H7 (cell line): ENCODE measurements at places on chromosomes 2 and 18.

DNA sequence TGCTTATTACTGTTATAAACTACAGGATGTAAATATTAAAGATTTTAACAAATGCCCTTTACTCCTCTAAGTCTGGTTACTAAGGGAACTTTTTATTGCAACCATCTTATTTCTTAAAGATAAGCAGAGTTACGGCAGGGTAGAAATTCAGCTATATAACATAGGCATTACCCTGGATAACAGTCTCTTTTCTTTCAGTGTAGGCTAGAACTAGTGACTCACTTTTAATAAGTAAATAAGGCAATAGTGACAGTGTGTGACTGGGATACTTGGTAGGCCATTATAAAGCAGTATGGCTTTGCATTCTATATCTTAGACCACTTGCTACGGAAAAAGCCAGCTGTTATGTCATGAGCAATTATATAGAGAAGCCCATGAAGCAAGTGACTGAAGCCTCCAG is 1041.0 kb upstream of the NRXN1 start:
- DNase-seq = no peak

GRCh38 chr2:109189751-109190150 is 60.7 kb downstream of the SH3RF3 start:
- DNase-seq = no peak

DNA sequence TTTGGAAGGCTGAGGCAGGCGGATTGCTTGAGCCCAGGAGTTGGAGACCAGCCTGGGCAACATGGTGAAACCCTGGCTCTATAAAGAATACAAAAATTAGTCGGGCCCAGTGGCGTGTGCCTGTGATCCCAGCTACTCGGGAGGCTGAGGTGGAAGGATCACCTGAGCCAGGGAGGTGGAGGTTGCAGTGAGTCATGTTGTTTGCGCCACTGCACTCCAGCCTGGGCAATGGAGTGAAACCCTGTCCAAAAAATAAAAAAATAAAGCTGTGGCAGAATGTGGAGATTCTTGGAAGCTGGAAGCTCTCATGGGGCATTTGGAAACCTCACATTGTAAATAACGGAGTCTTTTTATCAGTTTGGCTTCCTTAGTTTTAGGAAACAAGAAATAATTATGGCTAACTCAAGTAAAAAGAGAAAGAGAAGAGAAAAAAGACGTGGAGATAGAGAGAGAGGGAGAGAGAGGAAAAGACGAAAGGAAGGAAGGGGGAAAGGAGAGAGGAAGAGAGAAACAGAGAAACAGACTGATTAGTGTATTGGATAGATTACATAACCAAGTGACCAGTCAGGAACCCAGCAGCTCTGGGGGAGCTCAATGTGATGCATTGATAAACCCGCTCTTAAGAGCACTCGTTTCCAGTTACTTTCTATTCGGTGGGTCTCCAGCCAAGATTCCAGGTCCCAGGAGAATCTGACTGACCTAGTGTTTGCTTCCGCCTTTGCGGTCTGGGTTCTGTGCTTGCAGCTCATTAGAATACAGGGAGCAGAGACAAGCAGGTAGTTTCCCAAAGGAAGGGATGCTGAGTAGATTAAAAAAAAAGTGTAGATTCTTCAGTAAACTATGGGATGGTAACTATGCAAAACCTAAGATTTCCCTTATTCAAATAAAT is 1.1 kb upstream of the SPAST start:
- peak; percentile 61 for DNase-seq

GRCh38 chr2:188675391-188676009 is 298.7 kb upstream of the COL3A1 start:
- no peak for DNase-seq

DNA sequence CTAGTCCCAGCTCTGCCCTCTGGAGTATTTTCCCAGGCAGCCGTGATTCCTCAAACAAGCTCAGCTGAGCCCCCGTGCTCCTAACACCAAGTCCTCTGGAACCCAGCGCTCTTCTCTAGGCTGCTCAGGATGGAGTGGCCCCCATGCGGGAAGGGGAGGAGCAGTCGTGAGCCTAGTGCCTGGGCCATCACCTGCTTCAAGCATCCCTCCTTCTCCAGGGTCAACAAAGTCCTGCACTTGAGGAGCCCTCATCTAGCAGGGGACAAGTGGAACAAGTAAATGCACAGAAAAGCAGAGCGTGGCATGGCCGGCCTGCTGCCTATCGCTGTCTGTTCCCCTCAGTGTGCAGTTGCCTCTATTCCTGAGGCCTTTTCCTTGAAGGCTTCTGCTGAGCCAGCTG is 168.6 kb downstream of the INHBB start:
- DNase-seq = peak; percentile 45

GRCh38 chr2:1716441-1716840 is 27.9 kb downstream of the PXDN start:
- DNase-seq = peak; percentile 17

- no peak for DNase-seq
Measured at GRCh38 chr2:13968811-13969210, 663.7 kb upstream of the LRATD1 start.

GRCh38 chr2:46770622-46771021 is 145.0 kb downstream of the MCFD2 start:
- DNase-seq = no peak

DNA sequence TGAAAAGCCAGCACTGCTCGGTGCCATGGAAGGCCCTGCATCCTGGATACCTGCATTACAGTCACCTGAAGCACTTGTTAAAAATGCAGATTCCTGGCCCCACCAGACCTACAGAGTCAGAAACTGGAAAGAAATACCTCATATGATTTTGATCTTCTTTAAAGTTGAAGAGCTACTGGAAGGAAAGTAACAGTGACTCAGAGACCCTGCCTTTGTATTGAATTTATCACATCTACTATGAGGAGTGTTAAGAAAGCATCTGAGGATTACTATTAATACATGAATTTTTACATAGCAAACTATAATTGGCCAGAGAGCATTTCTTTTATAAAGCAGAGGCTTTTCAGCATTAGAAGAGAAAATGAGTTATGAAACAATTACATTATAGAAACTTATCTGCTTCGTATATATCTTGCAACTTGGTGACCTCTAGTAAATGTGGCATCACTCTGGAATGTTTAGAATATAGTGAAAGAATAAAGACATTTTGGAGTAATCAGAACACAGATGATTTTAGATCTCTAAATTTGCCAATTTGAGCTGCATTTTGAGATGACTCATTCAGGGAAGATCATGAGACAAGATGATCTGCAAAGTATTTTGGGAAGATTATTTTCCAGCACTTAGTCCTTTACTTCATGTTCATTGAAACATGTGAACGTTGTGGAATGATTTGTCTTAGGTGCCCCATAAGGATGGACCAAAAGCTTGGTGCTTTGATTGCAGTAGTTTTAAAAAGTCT is 12.2 kb downstream of the PTPRM start:
- DNase-seq = no peak

DNA sequence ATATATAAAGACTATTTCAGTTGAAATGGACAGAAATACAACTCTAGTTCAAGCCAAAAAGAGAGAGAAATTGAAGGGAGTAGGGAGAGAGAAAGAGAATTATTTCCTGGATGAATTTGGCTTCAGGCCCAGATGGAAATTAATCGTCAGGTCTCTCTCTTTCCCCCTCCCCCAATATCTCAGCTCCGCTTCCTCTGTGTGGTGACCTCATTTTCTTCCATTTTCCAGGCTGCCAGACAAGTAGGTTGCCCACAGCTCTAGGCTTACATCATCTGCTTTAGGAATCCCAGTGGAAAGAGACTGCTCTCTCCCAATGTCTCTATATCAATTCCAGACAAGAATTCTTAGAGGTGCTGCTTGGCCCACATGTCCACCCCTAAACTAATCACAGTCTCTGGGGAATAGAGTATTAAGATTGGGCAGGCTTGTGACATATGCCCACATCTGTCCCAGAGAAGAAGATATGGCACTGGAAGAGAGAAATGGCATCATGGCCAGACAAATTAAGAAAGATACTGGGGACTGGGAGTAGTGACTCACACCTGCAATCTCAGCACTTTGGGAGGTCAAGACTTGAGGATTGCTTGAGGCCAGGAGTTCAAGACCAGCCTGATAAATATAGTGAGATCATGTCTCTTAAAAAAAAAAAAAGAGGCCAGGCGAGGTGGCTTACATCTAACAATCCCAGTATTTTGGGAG is 37.2 kb upstream of the CFAP36 start:
- peak; percentile 22 for DNase-seq

DNA sequence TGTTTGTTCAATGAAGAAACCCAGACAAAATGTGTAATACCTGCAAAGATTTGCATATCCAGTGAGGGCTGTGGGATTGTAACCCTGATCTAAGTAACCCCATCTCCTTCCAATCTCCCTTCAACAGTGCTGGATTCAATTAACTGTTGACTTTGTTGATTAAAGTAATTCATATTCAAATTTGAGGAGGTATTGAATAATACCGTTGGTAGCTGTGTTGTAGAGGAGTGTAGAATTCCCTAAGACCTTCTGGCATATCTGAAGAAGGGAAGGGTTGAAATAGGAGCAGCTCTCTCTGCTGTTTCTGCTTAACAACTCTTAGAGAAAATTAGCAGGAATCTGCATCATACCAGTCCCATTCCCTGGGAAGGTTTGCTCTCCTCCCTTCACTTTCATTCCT is 28.2 kb downstream of the MAIP1 start:
- peak; percentile 2 for DNase-seq

DNA sequence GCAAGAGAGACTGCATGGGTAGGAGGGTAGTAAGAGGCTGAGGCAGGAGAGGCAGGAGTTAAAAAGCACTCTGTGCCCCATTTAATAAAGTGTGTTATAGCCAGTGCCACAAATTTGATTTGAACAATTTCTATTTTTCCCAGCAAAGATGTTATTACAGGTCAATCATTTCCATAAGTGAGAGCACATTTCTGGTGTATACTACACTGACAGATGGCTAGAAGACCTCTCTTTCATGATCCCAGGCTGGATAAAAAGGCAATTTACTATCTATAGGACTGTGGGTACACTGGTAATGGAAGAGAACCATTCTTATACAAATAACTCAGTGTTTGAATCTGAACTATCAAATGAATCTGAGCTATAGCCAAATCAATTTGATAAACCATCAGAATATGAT is 176.2 kb downstream of the FSHR start:
- no peak for DNase-seq

DNA sequence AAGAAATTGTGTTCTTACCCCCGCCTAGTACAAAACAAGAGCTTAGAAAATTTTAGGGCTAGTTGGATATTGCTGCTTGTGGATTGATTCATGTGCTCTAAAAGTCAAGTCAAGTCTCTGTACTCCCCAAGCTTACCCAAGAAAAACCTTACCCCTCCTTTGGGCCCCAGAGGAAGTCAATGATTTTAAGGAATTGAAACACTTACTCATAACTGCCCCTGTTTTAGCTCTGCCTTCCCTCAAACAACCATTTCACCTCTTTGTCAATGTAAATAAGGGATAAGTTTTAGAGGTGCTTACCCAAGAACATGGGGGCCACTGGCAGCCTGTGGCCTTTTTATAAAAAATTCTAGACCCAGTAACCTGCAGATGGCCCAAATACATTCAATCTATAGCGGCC is 136.6 kb upstream of the RMP24 start:
- no peak for DNase-seq

GRCh38 chr2:46669996-46670793 is 190.8 kb downstream of the TMEM247 start:
- no peak for DNase-seq

GRCh38 chr2:154194909-154195643 is 323.4 kb downstream of the GALNT13 start:
- DNase-seq = no peak

- DNase-seq = no peak
Measured at GRCh38 chr18:50199921-50200320, 5.0 kb upstream of the MYO5B start.

- DNase-seq = no peak
Measured at GRCh38 chr18:58201733-58202730, 158.0 kb downstream of the NEDD4L start.

DNA sequence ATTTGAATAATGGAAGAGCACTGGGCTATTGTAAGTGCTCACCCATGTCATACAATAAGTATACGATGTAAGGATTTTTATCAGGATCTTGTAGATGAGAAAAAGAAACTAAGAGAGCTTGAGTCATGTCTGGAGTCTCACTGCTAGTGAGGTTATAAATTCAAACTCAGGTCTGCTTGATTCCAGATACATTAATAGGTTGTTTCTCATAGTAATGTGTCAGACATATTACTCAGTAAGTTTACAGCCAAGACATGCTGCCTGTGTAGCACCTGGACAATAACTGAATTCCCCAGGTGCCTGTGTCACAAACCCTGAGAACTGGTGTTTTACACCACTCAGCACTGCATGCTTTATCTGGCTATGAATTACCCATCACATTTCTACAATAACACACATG is 216.9 kb upstream of the LRP1B start:
- no peak for DNase-seq

DNA sequence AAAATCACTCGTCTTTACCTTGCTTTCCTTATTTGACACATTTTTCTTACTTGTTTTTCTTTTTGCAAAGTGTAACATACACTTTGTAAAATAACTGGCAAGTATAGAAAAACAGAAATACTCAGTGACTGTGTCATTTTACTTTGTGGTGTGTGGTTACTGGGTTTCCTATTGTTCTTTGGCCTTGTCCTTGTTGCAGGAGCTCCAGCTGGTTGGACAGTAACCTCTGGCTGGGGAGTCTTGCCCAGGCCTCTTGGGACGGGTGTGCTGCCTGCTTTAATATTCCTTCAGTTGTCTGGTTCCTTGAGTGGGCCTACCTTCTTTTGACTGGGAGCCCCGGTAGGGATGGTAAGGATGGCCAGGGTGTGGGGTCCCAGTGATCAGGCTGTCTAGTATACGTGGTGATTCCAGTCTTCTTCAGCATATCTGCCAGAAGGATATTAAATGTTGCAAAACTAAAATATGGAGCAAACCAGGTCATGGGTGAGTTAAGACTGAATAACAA is 53.8 kb downstream of the RNF144A start:
- no peak for DNase-seq

GRCh38 chr18:76553715-76554546 is 58.9 kb upstream of the ZNF516 start:
- DNase-seq = no peak

GRCh38 chr2:43106559-43107527 is 119.6 kb downstream of the ZFP36L2 start:
- DNase-seq = no peak

- DNase-seq = no peak
Measured at GRCh38 chr2:145832681-145833080, 1312.8 kb upstream of the ZEB2 start.

DNA sequence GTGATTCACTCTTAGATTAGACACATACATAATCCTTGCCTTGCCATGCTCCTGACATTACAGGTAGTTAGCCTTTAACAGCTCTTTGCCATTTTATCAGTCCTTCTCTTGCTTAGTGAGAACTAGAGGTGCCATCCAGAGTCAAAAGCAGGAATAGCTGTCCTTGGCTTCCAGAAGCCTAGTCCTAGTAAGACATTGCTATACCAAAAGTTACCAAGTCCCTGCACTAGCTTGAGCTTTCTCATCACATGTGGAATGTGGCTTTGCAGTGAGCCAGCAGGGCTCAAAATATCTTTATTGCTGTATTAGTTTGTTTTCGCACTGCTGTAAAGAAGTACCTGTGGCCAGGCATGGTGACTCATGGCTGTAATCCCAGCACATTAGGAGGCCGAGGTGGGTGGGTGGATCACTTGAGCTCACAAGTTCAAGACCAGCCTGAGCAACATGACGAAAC is 104.7 kb upstream of the NOSTRIN start:
- no peak for DNase-seq
